Naive B cell (primary cell): ENCODE measurements at places on chromosomes 5 and 9.

DNA sequence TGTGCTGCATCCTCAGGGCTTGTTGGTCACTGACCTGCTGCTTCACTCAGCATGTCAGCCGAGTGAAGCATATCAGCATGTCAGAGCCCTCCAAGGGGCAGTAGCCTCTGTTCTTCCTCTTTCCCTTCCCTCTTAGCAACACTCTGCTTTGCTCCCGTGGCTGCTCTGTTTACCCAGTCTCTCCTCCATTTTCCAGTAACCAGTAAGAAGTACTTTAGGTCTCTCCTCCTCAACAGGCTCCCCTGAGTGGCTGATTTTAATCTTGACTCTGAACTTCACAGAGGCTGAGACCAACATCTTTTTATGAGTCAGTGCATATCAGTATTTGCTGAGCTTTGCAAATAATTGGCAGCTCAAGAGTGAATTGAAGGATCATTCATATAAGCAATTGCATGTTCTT, 18.6 kb upstream of the ADRB2 start:
- DNase-seq, result no peak

GRCh38 chr5:153365547-153365946, 124.9 kb upstream of the GRIA1 start:
- DNase-seq, result no peak

DNA sequence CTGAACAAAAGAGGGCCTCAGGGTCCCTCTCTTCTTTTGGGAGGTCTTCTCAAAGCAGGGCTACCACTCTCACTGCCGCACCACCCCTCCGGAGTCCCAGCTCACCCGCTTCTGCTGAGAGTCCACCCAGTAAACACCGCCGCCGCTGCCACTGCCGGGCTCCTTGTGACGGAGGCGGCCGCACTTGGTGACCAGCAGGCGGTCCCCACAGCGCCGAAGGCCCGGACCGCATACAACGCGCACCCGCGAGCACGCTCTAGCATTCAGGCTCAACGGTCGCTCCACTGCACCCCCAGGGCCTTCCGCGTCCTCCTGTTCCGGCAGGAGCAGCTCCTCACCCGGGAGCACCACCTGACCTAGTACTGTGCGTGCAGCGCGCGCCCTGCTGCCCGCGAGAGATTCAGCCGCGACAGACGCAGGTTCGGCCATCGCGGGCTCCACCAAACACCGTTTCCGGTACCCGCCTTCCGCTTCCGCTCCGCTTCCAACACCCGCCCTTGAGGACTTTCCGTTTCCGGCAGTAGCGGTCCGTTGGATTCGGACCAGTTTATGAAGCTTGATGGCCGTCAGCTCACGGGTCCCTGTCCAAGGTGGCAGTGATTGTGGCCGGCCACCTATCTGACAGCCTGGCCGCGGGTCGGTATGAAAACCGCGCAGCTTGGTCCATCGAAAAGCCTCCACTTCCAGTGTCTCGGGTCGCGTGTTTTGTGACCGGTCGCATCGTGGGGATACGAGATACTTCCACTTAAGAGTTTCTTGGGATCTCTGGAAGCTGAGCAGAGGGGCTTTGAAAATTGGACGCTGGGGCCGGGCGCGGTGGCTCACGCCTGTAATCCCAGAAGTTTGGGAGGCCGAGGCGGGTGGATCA, at the start of gene EXOSC3:
Gene EXOSC3 (minus strand): TSS at position 449 of the 868 bp plus-strand sequence. CDS start 20 bp downstream, at position 429.
- peak; percentile 81 for DNase-seq

DNA sequence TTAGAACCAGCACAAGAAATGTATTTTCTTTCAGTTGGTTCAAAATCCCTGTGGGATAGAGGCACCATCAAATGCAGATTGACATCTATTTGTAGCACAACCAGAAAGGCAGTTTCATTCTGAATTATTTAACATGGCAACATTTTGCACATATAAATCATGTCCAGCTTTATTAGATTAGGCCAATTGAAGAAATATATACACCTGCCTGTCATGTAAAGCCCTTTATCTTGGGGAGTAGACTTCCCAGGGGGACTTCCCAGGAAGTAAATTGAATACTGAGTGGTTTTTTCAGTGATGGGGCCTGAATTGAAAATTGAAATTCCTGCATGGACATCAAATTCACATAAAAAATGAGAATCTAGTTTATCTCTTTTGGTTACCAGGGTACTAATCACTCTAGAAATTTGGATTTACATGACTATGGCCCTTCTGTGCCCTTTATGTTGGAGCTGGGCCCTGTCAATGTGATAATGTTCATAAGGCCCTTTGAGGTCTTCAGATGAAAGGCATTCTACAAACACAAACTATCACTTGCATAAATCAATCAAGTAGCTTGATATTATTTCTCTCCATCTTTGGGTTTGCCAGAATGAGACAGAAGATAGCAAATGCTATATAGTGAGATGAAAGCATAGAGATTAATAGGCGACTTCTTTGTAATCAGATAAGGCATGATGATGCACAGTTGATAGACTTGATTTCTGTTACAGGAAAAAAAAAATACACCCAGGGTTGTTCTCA, 26.2 kb upstream of the ZNF608 start:
- DNase-seq, result no peak

- no peak for DNase-seq
Observed at GRCh38 chr5:148978370-148979082, 84.3 kb downstream of the SH3TC2 start.

GRCh38 chr5:123451047-123451446, 27.8 kb upstream of the CEP120 start:
- no peak for DNase-seq

DNA sequence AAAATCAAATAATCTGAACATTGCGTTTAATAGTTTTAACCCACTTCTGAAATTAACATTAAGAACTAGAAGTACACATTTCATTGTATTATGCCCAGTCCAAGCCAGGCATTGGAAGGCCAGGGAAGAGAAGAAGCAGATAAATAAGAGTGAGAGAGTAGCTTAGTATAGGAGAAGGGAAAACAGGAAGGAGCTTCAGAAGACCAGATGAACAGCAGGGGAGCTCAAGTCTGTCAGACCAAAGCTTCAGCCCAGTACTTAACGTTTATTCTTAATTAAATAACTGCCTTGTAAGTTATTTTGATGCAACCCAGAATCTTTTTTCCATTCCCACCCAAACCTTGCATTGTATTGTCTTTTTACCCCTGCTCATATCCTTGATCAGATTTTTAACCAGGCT, 11.5 kb upstream of the FAM120AOS start:
- no peak for DNase-seq

DNA sequence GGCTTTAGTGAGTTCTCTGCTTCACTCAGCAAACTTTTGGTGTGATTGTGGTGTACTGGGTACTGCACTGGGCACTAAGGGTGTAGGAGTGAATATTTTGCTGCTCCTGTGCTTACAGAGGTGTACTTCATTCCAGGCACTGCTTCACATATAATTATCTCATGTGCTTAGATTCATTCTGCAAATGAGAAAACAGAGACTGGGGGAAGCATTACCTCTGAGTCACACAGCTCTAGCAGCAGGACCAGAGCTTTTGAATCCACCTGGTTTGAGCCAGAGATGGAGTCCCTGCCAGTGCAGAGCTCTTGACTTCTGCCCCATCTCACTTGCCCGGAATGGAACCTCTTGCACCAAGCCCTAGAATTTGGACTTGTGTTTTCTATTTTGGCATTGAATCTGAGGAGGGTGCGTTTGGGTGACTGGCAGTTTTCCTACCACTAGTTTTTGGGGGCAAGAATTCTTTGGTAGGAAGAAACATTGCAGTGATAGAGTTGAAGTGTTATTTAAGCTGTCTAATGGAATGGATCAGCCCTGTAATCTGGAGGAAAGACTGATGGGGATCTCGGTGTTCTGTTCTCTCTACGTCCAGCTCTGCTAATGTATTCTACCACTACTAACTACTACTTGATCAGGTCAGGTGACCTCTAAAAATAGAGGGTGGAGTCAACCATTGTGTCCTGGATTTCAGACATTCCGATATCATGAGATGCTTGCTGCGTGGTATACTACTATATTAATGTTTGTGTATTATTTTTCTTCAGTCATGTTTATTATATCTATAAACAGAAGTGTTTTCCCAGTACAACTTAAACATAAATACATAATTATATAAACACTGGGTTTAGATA, 2.5 kb downstream of the ARHGAP26 start:
- no peak for DNase-seq

- DNase-seq, result no peak
Observed at GRCh38 chr9:2228132-2228531, 213.0 kb downstream of the SMARCA2 start.

DNA sequence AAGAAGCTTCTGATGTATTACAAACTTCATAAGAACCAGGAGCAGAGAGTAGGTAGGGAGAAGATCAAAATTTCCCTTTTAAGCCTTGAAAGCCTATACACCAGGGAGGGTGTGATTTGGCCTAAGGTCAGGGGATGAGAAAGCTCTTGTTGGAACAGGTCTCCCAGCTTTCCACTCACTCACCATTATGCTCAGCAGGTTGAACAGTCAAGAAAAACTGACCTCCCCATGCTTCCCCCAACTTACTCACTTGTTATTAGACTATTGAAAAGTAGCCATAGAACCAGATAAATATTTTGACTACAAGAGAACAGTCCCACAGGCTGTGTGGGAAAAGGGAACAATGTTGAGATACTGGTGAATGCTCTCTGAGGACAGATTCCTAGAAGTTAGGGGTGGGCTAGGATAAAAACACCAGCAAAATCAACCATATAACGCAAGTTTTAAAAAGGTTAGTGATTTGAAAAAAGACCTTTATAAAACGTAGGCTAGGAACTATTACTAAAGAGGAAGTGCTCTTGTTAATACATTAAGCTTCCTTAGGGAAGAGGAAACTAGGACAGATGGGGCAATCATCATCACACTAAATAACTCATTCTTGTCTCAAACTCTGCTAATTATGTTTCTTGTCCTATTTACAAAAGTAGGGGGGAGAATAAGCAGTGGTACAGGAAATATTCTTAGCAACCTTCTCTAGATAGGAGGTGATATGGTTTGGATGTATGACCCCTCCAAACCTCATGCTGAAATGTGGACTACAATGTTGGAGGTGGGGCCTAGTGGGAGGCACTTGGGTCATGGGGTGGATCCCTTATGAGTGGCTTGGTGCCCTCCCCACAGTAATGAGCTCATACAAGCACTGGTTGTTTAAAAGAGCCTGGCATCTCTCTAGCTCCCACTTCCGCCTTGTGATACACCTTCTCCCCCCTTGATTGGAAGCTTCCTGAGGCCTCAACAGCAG, 31.0 kb downstream of the PCDHGC5 start:
- DNase-seq, result no peak

GRCh38 chr9:89621676-89622075, 16.9 kb downstream of the GADD45G start:
- no peak for DNase-seq

DNA sequence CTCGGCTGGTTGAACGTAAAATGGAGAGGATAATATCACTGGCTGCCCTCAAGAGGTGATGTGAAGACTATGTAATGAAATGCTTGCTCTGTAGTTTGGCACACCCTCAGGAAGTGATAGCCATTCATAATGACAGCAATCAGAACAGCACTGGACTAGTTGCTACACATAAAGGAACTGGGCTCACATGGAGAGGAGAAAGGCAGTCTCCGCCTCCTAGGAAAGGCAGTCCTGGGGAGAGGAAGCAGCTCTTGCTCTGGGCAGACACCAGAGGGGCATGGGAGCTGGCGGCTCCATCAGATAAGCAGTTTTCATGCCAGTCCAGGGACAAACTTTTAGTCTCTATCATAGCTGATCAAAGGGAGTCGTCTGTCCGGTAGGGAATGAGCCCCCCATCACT, 46.9 kb downstream of the ARHGEF37 start:
- DNase-seq, result no peak

DNA sequence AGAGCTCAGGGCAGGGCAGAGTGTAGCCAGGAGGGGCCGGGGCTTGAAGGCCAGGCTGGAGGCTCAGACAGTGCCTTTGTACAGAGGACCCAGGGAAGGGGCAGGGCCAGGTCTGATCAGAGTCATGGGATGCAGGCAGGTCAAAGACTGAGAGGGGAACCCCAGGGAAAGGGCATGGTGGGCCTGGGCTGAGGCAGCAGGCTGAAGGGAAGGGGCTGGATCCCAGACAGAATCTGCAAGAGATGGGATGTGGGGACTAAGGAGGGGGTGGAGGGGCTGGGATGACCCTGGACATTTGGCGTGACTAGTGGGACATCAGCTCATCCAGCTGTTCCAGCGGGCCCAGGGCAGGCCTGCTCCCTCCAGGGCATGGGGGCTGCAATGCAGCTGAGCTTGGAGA, 15.5 kb upstream of the MRNIP start:
- no peak for DNase-seq

- no peak for DNase-seq
Observed at GRCh38 chr9:98341157-98342097, 86.0 kb upstream of the TBC1D2 start.

- DNase-seq, result no peak
Observed at GRCh38 chr5:34673463-34674125, 17.5 kb downstream of the RAI14 start.

- DNase-seq, result no peak
Observed at GRCh38 chr9:14271093-14271673, 42.8 kb downstream of the NFIB start.

DNA sequence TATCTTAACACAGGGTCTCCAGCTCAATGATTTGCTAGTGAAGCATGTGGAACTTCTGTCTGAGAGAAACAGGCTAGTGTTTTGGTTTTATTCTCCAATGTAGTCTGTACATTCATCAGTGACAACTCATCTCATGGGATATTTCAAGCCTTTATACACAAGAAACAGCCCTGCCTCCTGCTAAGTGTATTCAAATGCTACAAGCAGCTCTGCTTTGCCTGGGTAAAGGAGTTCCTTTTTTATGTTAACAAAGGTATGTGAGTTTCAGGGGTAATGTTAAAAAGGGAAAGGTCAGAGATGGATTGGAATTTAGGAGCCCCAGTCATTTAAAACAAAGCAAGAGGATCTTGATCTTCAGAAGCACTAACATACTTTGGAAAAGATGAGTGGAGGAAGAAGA, 498.7 kb downstream of the ISL1 start:
- no peak for DNase-seq

DNA sequence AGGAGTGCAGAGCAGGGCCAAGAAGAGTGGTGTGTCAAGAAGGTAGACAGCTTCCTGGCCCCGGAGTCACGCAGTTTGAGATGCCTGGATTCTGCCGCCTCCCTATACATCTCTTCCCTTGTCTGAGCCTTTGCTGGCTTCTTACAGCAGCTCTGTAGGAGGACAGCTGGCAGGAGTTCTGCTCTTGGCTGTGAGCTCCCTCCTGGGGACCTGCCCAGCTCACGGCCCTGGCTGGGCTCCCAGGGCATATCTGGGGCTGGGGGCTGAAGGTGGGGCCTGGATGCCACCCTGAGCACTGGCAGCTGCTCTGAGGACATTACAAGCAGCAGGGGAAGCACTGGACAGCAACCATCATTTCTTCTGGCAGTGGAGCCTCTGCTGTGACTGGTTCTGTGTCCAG, 786 bp upstream of the TSSK1B start:
- no peak for DNase-seq

DNA sequence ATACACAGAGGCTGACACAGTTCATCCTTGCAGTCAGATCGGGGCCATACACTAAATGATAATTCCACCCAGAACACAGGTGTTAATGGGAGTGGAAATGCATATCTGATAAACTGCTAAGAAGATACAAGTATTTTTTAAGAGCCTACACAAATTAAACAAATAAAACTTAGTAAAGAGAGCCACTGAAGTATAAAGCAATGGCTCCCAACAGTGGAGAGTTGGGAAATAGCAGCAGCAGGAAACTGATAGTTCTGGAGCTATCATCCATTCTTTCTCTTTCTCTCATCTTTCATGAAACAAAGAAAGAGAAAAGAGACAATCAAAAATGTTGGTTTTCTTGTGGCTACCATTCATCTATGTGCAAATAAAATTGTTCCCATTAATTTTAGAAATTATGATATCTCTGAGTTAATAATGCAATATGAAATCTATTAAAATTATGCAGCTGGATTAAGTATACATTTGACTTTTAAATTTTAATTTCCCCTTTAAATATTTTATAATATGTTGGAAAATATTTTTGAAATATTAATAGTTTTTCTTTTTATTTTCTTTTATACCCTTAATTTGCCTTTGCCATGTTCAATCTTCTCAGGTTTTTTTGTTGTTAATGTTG, 120.8 kb downstream of the EMB start:
- no peak for DNase-seq
